ENCODE measurements at places on chromosomes 13 and 19.

GRCh38 chr19:37855098-37855497 lies 51.3 kb downstream of the WDR87 start:
- peak; percentile 78 for DNase-seq

- no peak for DNase-seq
These were observed 66.1 kb upstream of the FRY start for GRCh38 chr13:31965361-31966066.

- no peak for DNase-seq
These were observed 389.3 kb downstream of the SUCLA2 start for GRCh38 chr13:47611664-47612288.

- DNase-seq: no peak
These were observed 609.1 kb downstream of the LMO7 start for GRCh38 chr13:76245211-76245610.

- peak; percentile 63 for DNase-seq
These were observed 91.1 kb upstream of the ANKRD10 start for GRCh38 chr13:111005808-111006505.

DNA sequence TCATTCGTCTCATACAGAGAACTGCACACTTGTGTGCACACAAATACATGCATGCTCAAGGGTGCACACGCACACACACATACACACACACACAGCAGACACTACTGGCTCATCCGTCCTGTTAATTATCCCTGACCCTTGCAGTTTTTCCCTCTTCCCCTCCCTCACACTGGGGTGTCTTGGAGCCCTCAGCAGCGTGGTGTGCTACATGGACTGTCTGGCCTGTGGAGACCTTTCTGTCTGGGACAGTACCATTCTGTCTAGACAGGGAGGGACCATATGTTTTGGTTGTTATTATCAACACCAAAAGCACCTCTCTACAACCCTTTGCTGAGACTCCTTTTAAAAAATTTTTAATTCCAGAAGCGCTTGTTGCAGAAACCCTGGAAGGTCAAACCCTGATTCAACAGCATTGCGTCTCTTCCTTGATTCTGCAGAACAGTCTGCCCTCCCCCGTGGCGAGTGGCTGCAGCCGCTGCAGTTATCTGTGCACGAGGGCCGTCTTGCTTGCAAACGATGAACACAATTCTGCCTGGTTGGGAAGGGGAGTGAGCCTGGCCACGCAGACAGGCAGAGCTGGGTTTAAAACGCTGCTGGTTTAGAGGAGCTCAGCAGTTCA lies 374.0 kb downstream of the IRS2 start:
- DNase-seq: peak; percentile 60

Data from GM03348 (cell line).